ENCODE measurements at places on chromosomes 2 and 18.
A peak's percentile ranks its signal among the peaks of the same experiment; 100 is the strongest.

- no peak overlapping the region for H3K27ac ChIP-seq
- no peak overlapping the region for H3K4me3 ChIP-seq
- H3K36me3 ChIP-seq, result no peaks in the 10 kb centered on the region
- no peaks in the 10 kb centered on the region for H3K4me1 ChIP-seq
Observed at GRCh38 chr2:159677654-159678053, 34.7 kb upstream of the MARCHF7 start.

DNA sequence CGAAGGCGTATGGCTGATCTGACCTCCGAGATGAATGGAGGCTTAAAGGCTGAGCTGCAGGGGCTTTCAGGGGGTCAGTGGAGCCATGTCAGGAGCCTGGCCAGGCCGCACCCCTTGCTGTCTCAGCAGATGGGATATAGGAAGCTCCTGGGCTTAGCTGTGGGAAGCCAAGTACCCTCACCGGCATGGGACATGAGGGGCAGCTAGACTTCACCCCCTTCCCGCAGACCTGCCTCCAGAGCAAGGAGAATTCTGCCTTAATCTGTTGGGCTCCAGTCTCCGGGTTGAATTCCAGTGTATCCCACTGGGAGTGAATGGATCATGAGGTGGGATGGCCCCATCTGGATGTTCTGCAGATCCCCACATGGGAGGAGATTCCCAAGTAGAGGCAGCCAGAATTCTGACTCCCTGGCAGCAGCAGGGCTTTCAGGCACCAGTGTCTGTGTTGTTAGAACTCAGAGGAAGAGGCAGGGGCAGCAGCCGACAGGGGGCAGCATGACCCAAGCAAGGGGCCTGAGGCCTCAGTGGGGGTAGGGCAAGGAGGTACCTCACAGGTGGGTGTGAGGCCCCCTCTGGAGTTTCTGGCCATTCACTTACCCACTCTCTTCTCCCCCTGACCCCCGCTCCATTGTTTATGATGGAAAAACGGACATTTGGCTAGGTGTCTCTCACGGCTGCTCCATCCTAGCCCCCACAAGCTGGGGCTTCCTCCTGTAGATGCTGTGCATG, 19.1 kb downstream of the CAPG start:
- no peak overlapping the region for H3K4me3 ChIP-seq
- H3K4me1 ChIP-seq, result no peaks in the 10 kb centered on the region
- no peaks in the 10 kb centered on the region for H3K27me3 ChIP-seq
- no peak overlapping the region for H3K27ac ChIP-seq
- no peaks in the 10 kb centered on the region for H3K36me3 ChIP-seq
- peak; percentile 53 for DNase-seq

GRCh38 chr2:175824243-175824642, 177.8 kb downstream of the LNPK start:
- DNase-seq, result no peak
- H3K4me1 ChIP-seq, result no peaks in the 10 kb centered on the region
- no peak overlapping the region for H3K27ac ChIP-seq
- no peaks in the 10 kb centered on the region for H3K36me3 ChIP-seq
- no peaks in the 10 kb centered on the region for H3K27me3 ChIP-seq

GRCh38 chr2:170670651-170671050, 44.5 kb upstream of the SP5 start:
- H3K27me3 ChIP-seq, result no peaks in the 10 kb centered on the region
- no peak for DNase-seq
- H3K4me3 ChIP-seq, result no peak overlapping the region
- no peaks in the 10 kb centered on the region for H3K4me1 ChIP-seq

DNA sequence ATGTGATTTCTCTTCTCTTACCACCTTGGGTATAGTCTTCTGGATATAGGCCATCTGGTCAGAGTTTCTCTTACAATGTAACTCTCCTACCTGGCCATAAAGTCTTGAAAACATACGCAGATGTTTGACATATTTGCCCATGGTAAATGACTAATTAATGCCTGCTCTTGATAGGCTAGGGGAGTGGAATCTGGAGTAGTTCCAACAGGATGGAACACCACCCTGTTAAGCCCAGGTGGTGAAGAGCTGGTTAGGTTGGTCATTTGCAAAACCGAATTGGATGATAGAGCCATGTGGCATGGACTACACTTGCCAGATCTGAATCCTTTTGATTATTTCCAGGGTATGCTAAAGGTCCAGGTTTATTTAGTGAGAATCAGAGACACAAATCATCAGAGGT, 36.5 kb downstream of the HADHB start:
- no peak for DNase-seq
- no peak overlapping the region for H3K27ac ChIP-seq
- no peak overlapping the region for H3K4me3 ChIP-seq
- no peaks in the 10 kb centered on the region for H3K27me3 ChIP-seq
- no peaks in the 10 kb centered on the region for H3K36me3 ChIP-seq

GRCh38 chr2:7812231-7812995, 869.4 kb upstream of the ID2 start:
- H3K4me1 ChIP-seq, result no peaks in the 10 kb centered on the region
- H3K27me3 ChIP-seq, result no peaks in the 10 kb centered on the region
- H3K4me3 ChIP-seq, result no peak overlapping the region
- no peak overlapping the region for H3K27ac ChIP-seq
- H3K36me3 ChIP-seq, result no peaks in the 10 kb centered on the region

GRCh38 chr2:183027443-183027842, 10.8 kb downstream of the NCKAP1 start:
- no peaks in the 10 kb centered on the region for H3K36me3 ChIP-seq
- H3K27me3 ChIP-seq, result peaks cover 32% of the 10 kb centered on the region
- no peak for DNase-seq
- no peak overlapping the region for H3K27ac ChIP-seq

- H3K27ac ChIP-seq, result no peak overlapping the region
- no peaks in the 10 kb centered on the region for H3K27me3 ChIP-seq
- no peaks in the 10 kb centered on the region for H3K4me1 ChIP-seq
- no peak overlapping the region for H3K4me3 ChIP-seq
- H3K36me3 ChIP-seq, result no peaks in the 10 kb centered on the region
Observed at GRCh38 chr2:31032475-31032874, 105.8 kb downstream of the GALNT14 start.

GRCh38 chr2:80893711-80894110, 589.2 kb upstream of the LRRTM1 start:
- peaks cover 16% of the 10 kb centered on the region for H3K4me1 ChIP-seq
- no peak overlapping the region for H3K4me3 ChIP-seq
- no peaks in the 10 kb centered on the region for H3K36me3 ChIP-seq
- DNase-seq, result no peak

DNA sequence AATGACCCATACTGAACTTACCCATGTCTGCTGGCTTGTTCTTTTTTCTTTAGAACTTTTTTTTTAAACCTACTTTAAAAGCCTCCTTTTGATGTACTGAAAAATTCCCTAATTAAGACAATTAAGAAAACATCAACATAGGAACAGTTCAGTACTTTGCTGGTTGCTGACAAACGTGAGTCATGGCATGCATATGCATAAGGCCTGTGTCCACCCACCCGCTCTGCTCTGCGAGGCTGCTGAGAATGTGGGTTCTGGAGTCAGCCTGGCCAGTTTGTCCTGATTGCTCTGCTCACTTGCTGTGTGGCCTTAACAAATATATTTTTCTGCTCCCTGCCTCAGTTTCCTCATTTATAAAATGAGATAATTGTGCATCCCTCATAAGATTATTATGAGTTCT, 27.3 kb downstream of the LAMA3 start:
- no peaks in the 10 kb centered on the region for H3K27me3 ChIP-seq
- H3K4me1 ChIP-seq, result no peaks in the 10 kb centered on the region
- DNase-seq, result no peak

DNA sequence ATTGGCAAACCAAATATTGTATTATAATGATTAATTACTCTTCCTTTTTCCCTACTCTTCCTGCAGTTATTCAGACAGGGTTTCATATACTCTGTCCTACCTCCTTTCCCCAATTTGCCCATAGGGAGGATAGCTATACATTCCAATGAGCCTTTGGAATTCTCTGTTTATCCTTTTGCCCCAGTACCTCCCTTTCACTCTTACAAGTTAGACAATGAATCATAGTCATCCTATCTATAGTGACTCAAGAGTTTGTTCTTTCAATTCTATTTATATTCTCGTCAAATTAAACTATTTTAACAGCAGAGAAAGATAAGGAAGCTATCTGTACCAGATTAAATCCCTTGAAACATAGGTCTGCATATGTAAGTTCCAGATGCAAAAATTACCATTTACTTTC, 437.5 kb downstream of the NR4A2 start:
- no peaks in the 10 kb centered on the region for H3K27me3 ChIP-seq
- no peaks in the 10 kb centered on the region for H3K4me1 ChIP-seq
- H3K4me3 ChIP-seq, result no peak overlapping the region

GRCh38 chr2:231615058-231615671, 22.5 kb downstream of the TEX44 start:
- H3K27me3 ChIP-seq, result no peaks in the 10 kb centered on the region
- no peaks in the 10 kb centered on the region for H3K36me3 ChIP-seq
- H3K27ac ChIP-seq, result no peak overlapping the region

DNA sequence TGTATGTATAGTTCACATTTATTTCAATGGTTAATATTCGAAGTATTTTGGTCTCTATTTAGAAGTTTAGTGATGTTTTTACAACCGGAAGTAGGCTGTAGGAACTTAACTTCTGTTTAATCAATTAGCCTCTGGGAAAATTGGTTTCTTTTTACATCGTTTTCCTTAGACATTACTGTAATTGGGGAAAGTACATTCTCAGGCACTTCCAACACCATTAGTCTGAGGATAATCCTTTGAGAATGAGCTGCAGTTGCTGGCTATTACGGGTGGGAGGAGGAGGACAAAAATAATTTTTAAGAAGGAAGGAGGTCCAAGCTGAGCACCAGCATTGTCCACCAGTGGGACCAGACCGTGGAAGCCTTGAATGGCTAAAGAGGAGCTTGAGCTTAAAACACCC, 70.4 kb upstream of the ST3GAL5 start:
- no peaks in the 10 kb centered on the region for H3K27me3 ChIP-seq
- H3K36me3 ChIP-seq, result no peaks in the 10 kb centered on the region
- no peak for DNase-seq

DNA sequence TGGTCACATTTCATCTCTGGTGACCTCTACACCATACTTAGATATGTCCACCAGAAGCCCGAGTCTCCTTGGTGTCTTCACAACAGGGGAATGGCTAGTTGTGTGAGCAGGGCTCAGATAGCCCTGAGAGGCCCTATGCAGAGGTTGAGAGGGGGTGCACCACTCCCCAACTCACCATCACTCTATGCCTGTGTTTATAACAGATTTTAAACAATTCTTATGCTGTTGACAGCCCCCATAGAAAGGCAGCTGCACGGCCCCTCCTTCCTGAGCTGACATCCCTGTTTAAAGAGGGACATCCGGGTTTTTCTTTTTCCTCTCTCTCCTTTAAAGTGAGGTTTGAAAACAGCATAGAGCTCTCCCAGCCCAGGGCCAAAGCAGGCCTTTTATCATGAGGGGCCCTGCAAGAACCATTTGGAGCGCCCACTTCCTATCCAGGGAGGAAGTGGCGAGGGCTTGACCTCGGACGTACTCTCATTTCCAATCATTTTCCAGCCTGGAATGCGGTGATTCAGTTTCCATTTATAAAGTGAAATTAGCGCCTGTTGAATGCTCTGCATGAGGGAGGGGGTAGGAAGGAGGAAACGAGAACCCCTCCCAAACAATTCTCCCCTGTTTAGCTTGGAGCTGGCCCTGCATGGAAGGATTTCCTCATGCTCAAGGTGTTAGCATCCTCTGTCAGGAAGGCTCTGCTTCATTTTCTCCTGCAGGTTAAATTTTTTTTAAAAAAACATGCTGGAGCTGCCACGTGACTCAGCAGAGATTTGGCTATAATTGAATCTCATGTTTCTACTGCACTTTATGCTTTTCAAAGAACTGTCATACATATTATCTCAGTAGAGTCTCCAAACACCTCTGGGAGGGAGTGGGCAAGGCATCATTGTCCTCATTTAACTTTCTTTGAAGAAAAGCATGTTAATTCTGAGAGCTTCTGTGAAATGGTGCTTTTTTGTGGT, 117.5 kb downstream of the DDX1 start:
- H3K27me3 ChIP-seq, result no peaks in the 10 kb centered on the region
- H3K4me3 ChIP-seq, result no peak overlapping the region
- H3K27ac ChIP-seq, result no peak overlapping the region
- no peaks in the 10 kb centered on the region for H3K4me1 ChIP-seq
- no peaks in the 10 kb centered on the region for H3K36me3 ChIP-seq
- no peak for DNase-seq

DNA sequence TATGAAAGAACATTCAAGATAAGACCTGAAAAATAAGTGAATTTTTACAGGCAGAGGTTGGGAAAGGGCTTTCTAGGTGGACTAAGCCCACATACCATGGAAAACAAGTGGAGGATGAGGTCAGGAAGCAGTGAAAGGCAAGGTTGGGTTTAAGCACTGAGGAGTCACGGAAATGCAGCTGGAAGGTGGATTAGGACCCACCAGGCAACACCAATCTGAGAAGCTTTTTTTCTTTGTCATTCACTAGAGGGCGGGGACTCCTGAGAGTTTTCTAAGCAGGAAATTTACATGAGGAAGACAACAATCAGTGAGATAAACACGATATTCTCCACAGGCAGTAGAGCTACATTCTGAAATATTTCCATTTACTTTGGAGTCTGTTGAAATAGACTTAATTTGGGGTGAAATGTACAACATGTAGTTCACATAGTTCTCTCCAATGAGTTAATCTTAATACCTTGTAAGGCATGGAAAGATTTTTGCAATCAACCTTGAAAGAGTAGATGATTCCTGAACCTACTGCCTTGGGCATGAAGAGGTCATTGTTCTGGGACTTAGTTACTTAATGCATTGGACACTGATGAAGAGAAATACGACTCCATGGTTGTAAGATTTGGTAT, 40.7 kb downstream of the VIT start:
- H3K4me1 ChIP-seq, result no peaks in the 10 kb centered on the region
- H3K27me3 ChIP-seq, result no peaks in the 10 kb centered on the region
- H3K36me3 ChIP-seq, result no peaks in the 10 kb centered on the region
- DNase-seq, result no peak
- no peak overlapping the region for H3K4me3 ChIP-seq

- no peak overlapping the region for H3K27ac ChIP-seq
- no peak overlapping the region for H3K4me3 ChIP-seq
- H3K36me3 ChIP-seq, result no peaks in the 10 kb centered on the region
- H3K4me1 ChIP-seq, result no peaks in the 10 kb centered on the region
- H3K27me3 ChIP-seq, result no peaks in the 10 kb centered on the region
Observed at GRCh38 chr2:104658904-104659591, 194.9 kb upstream of the POU3F3 start.

DNA sequence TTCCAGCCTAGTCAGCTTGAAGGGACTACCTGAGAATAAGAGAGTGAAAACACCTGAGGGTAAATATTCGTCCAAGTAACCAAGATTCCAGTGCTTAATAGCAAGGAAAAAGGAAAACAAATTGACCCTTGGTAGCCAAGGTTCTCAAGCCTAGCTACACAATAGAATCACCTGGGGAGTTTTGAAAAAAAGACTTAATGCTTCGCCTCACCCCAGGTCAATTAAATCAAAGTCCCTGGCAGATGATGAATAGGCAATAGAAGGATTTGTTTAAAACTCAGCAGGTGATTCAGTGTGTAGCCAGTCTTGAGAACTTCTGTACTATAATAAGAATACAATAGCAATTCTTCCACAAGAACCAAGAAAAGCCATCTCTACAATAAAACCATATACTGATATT, 500.2 kb downstream of the XIRP2 start:
- DNase-seq, result no peak
- no peak overlapping the region for H3K27ac ChIP-seq
- no peaks in the 10 kb centered on the region for H3K4me1 ChIP-seq
- no peak overlapping the region for H3K4me3 ChIP-seq

- no peak overlapping the region for H3K4me3 ChIP-seq
- no peak for DNase-seq
- H3K27me3 ChIP-seq, result no peaks in the 10 kb centered on the region
- H3K27ac ChIP-seq, result no peak overlapping the region
- H3K4me1 ChIP-seq, result peaks cover 6% of the 10 kb centered on the region
Observed at GRCh38 chr2:135037831-135038230, 9.4 kb downstream of the MAP3K19 start.

All from MM.1S (cell line).